ENCODE measurements at places on chromosomes 2 and 18.
A peak's percentile ranks its signal among the peaks of the same experiment; 100 is the strongest.

- DNase-seq = no peak
Observed at GRCh38 chr18:13379062-13379865, 160.7 kb downstream of the LDLRAD4 start.

DNA sequence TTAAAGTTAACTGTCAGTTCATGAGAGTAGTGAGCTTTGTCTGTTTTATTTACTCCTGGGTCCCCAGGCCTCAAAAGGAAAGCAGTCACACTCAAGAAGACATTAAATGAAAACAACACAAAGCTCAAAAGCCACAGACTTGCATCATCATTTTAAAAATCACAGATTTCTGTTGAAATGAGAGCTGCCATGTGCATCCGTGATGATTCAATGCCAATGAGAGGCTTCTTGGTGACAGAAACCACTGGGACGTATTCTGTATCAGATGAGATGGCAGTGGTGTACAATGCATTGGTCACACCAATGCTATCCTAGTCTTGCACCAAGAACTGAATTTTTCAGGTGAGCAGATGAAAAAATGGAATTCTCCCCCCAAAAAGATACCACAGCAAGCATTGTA, 204.8 kb downstream of the ANAPC1 start:
- DNase-seq = peak; percentile 25

DNA sequence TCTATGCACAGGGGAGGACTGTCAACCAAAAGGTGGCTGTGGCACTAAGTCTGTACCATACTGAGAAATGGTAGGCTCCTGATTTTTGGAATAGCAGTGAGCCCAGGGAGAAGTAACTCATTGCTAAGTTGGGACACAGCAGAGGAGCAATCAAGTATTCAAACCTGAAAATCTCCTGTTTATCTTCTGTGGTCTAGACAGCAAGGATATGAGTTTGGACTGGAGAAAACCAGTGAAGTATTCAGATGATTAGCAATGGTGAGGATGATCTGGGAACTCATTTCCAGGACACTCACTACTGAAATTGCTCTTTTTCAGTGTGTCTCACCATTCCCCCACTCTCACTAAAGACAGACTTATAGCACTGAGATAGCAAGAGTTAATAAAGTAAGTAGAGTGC, 112.0 kb downstream of the GULP1 start:
- no peak for DNase-seq

DNA sequence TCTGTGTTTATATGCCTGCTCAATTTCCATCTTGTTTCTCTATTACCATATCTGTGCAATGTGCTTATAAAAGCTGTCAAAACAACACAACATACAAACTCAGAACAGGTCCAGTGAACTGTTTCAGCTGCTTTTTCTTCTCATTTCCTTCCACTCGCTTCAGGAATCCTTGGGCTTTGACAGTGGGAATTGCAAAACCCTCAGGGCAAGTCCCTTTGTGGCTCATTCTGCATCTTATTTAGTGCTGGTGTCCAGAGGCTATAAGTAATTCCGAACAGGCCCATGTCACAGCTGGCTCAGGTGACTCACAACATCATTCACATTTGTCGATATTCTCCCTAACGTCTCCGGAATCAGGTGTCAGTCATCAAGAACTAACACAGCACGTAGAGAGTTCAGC, 309.9 kb upstream of the ZNF521 start:
- DNase-seq = peak; percentile 19

DNA sequence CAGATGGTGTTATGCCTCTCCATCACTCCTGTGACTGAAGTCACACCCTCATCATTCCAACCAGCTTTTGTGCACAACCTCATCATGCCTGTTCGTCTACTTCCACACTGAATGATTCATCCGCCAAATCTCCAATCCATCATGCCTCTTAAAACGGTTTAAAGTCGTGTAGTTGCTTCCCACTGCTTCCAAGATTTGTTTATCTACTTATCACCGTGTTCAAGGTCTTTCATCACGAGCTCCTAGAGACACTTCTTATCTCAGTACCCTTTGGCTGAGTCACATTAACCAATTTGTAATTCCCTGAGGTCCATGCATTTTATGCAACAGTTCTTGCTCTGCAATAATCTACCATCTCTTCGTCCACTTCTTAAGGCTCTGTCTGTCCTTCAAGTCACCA, 592.3 kb upstream of the ID2 start:
- DNase-seq = peak; percentile 53

- DNase-seq = peak; percentile 58
Observed at GRCh38 chr2:55490554-55490953, 29.0 kb upstream of the CFAP36 start.

- DNase-seq = no peak
Observed at GRCh38 chr2:55119711-55120487, 69.6 kb upstream of the RTN4 start.

DNA sequence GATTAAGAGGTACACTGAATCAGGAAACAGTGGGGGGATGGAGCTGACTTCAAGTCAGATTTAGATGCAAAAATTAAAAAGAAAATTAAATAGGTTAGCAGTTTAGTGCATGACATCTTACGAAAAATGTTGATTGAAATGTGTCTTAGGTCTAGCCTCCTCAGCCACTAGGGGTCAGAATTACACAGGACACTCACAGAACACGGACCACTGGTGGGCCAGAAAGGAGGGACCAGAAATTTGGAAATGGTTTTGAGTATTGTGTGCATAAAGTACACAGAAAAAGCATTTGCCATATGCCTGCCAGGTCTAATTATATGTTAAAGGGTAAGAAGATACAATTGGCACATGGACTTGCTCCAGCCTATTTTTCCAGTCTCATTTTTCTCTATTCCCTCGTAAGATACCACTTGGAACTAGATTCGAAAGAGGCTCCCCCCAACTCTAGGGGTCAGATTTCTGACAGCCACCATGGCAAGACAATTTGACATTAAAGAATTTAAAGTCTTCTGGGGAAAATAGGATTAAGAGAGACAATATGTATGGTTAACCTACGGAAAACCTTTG, 550.2 kb upstream of the SETBP1 start:
- peak; percentile 3 for DNase-seq

- DNase-seq = no peak
Observed at GRCh38 chr2:53952519-53952918, 18.3 kb downstream of the PSME4 start.

DNA sequence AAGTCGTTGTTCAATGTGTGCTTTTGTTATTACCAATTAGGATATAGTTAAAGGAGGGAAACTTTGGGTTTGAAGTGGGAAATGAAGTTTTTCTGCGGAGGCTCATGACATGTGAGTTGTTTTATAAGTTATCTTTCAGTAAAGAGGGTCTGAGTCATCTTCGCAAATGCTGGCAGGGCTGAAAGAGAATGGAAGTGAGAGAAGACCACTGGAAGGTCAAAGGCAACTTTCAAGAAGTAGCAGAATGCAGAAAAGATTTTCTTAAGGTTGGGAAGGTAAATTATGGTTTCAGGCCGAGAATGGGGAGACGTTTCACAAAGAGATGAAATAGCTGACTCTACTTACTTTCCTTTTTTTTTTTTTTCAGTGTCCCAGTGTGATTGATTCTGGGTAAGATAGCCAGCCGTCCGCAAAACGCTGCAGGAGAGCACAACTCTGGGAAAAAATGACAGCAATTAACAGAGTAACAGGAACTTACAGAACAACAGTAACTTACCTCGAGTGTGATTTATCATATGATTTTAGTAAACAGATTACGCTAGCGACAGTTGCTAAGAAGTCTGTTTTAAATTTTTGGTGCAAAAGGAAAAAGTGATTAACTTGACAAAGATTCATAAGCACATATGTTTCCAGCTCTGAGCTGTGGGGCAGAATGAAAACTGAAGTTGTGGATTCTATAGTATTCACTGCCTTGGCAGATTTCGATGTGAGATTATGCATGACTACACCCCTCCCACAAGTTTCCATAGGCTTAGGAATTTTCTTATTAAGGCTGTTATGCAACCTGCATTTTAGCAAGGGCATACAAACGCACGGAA, 46.8 kb upstream of the ACTR3 start:
- DNase-seq = peak; percentile 15
